ENCODE measurements at places on chromosomes 2 and 18.

- DNase-seq = no peak
Observed at GRCh38 chr2:112199188-112199587, 55.7 kb downstream of the ZC3H8 start.

GRCh38 chr2:234863043-234863934 is 88.5 kb upstream of the SH3BP4 start:
- no peak for DNase-seq

GRCh38 chr2:143489145-143489544 is 359.9 kb downstream of the ARHGAP15 start:
- no peak for DNase-seq

DNA sequence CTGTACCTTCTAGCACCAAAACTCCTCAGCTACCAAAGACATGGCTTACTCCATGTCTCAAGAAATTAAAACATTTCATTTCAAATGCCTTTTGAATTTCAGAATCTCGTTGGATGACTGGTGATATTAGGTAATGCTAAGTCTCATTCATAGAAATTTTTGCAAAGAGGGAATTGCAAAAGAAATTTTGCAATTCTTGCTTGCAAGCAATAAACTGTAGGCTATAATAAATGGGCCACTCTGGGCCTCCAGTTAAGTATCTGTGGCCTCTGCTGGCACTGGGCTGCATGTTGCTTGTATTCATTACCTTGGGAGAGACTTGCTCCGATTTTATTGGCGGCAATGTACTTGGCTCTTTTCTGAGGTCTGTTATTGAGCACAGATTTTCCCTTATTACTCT is 2.8 kb upstream of the LCLAT1 start:
- no peak for DNase-seq

DNA sequence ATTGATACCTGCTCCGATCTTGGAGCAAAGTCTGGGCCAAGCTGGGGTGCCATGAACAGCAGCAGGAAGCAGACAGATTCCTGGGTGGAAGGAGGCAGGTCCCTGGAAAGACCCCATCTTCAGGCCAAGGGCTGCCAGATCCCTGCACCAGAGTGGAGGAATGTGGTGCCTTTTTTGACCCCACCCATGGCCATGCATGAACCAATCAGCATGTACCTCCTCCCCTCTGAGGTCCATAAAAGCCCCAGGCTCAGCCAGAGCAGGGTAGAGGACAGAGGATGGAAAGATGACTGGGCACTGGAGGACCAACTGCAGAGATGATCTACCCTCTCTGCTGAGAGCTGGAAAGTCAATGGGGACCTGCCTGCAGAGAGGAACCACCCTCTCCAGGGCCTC is 34.4 kb upstream of the ID2 start:
- DNase-seq = no peak

GRCh38 chr2:142234741-142235140 is 103.9 kb upstream of the LRP1B start:
- no peak for DNase-seq

GRCh38 chr2:15971351-15971750 is 31.0 kb downstream of the MYCN start:
- no peak for DNase-seq

GRCh38 chr2:21301871-21302455 is 178.2 kb downstream of the TDRD15 start:
- no peak for DNase-seq

- DNase-seq = no peak
Observed at GRCh38 chr18:41747723-41748242, 207.3 kb upstream of the PIK3C3 start.

DNA sequence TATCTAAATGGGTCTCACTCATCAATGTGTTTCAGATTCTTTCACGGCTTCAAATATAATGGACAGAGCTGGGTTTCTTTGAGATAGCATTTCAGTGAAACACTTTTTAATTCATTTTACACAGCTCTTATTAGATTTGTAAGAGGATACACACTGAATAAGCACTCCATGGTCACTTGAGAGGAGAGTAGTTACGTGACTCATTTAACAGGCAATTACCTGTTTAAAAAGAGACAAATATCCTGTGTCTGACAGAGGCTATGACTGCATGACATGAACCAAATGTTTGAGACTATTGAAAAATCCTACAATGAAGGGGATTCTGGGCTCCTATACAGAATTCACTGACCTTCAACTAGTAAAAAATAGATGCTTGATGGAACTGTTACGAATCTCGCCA is 786.9 kb downstream of the EPHA4 start:
- DNase-seq = no peak

DNA sequence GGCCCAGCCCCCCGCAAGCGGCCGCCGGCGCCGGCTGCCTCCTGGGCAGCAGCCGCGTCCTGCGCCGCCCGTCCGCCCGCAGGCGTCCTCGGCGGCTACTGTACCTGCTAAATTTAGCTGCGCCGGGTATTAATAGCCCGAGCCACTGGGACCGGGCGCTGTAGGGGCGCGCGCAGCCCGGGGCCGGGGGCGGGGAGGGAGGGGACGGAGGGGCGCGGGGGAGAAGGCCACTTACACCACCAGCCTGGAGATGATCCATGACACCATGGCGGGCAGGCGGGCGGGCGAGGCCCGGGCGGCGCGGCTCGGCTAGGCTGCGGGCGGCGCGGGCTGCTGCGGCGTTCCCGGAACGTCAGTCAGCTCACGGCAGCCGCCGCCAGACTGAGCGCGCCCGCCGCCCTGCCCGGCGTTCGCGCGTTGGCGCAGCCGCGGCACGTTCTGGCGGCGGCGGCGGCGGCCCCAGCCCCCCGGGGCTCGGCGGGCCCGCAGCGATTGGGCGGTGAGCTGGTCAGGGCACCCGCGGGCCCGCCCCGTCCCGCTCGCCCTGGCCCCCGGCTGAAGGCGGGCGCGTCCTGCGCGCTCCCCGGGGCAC is at the start of gene REEP1:
TSS of gene REEP1 (minus strand) at position 383 of the 592 bp plus-strand sequence. CDS start at position 267, 116 bp downstream.
- DNase-seq = peak; percentile 45

- no peak for DNase-seq
Observed at GRCh38 chr2:22626621-22627020, 758.4 kb upstream of the KLHL29 start.

DNA sequence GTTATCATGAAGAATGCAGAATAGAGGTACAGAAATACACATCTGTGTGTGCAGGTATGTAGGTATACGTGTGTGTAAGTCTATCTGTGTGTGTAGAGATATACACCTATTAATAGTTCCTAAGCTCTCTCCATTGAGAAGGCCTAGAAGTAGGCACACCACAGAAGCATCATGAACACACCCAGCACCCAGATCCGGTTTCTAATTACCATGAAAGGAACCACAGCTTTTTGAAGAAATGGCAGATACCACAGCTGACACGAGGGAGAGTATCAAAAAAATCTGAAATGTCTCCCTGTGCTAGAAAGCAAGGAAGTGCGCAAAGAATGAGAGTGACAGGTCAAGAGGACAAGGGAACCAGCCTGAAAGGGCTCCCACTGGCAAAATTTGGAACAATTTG is 27.7 kb upstream of the AP1S3 start:
- DNase-seq = no peak

DNA sequence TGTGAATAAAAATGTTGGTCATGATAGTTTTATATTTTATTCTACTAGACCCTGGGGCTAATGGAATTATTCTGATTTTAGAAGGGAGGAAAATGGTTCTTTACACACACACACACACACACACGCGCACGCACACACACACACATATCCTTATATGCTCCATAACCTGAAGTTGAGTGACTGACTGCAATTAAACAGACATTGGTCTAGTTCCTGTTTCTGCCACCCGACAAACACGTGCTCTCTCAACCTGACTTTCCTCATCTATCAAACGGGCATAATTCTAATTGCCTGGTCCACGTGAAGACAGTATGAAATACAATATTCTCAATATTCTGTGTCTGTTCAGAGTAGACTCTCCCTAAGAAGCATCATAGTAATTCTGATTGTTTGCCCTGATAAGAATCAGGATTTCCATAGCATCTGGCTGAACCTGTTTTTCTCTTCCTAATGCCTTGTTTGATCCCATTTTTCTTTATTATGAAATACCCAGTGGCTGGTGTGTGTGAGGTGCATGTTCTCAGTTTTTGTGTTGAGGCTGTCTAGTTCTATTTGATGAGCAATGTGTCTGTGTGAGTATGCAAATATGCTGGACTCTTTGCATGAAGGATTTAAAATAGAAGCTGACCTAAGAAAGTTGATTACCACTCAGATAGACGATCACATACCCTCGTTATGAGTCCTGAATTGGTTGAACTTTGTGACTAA is 51.0 kb downstream of the SETBP1 start:
- DNase-seq = no peak

DNA sequence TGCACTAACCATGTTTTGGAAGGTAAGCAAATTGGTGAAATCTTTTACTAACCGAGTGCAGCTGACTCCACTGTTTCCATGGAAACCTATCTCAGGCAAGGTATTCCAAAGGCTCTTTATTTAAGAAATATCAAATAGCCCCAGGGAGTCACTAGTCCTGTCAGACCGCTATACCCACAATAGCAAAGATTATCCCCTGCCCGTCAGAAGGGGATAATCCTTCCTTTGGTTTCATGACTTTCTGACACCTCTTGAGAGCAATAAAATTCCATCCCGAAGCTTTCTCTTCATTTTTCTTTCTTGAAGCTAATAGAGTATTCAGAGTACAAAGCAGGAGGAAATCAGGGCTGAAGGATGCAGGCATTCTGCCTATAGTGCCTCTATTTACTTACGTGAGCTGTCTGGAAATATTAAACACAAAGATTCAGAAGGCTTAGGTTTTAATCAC is 34.7 kb upstream of the MAP2 start:
- DNase-seq = no peak

GRCh38 chr2:70471129-70471528 is 82.5 kb downstream of the TGFA start:
- DNase-seq = no peak

- no peak for DNase-seq
Observed at GRCh38 chr2:218406949-218407618, 7.4 kb downstream of the CTDSP1 start.

- DNase-seq = no peak
Observed at GRCh38 chr2:226607379-226607778, 192.2 kb downstream of the IRS1 start.

DNA sequence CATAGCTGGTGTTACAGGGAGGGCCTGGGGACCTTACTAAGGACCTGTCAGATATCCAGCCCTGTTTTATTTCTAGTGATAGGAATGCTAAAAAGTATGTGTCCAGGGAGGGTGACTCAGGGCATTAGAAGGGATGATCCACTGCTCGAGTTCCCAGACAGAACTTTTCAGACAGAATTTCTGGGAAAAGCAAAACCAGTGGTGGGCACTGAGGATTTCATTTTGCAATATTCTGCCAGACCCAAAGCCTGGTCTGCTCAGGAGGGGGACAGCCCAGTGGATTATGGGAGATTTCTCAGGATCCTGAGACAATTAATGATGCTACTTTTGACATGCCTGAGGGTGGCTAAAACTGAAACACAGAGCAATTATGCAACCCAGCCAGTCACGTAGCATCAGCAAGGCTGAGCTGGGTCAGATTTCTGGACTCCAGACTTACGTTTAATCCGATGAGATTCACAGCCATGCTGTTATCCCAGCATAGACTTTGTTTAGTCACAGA is 4.7 kb upstream of the KCNE4 start:
- DNase-seq = no peak

DNA sequence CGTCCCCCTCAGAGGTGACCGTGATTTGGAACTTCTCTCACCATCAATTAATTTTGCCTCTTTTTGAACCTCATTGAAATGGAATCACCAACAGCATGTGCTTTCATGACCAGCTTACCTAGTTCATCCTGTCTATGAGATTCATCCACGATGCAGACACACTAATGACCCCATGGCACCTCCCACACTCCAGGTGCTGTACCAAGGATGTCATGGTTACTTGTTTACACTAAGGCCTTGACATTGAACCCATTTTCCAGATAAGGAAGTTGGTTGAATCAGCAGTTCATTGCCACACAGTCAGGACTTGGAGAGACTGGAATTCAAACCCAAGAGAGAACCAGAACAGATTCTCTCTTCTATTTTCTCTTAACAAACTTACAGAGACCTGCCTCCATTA is 139.0 kb downstream of the ZFP36L2 start:
- DNase-seq = no peak

- DNase-seq = no peak
Observed at GRCh38 chr18:48949050-48949605, 1.6 kb downstream of the SMAD7 start.

DNA sequence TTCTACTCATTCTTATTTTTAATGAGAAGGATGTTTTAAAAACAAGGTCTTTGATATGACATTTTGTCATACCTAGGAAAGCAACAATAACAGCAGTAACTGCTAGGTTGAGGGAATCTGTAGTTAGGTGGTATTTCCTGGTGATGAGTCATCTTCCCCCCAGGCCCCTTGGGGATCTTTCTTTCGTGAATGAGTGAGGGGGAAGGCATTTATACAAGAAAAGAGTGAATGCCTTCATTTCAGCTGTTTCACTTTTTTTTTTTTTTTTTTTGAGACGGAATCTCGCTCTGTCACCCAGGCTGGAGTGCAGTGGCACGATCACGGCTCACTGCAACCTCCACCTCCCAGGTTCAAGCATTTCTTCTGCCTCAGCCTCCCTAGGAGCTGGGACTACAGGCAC is 108.6 kb downstream of the MAP4K4 start:
- no peak for DNase-seq

DNA sequence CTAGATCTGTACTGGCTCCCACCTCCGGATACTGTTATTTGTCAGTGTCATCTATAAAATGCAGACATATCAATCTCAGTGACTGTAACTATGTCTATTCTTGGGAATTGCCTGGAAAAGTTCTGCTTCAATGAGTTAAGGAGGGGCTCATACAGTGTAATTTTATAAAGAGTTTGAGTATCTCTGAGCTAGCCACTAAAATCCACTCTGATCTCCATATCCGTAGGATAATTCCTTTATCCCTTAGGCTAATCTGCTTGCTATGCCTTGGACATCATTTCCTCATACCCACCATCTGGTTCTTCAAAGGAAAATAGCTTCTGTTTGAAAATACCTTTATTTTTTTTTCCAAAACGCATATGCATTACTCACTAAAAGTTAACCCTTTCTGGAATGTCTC is 863.2 kb downstream of the SUCLG1 start:
- DNase-seq = no peak

DNA sequence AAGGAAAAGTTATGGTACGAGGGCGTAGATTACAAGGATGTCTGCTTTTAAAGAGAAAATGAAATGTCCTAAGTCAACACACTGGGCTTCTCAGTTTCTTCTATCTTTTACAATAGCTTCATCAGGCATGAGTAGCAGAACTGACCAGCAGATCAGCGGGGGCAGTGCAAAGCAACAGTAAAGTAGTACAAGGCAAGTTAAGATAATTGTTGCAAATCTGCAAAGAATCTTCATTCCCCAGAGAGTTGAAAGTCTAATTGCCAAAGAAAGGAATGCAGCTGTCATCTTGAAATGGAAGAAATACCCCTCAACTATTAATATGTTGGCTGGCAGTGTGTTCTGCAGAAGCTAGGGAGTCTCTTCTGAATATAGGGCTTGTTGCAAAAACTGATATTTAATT is 60.2 kb upstream of the SLC39A10 start:
- no peak for DNase-seq

DNA sequence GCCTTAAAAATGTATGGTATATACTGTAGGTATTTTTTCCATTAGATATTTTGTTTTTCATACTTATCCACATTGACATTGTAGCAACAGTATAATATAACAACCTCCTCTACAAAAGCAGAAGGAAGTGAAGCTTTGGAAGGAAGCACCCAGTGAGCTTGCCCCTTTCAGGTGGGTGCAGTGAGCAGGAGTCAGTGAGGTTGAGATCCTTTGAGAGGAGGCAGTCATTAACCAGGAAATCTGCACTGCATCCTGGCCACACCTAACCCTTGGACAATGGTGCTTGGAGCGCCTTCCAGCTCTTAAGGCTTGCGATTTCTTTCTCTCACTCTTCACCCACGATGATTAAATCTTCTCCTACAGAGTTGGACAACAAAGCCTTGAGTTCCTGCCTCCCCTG is 13.9 kb downstream of the IL37 start:
- no peak for DNase-seq
